ENCODE measurements at places on chromosomes 5 and 9. TPM values are rescaled to one million over a fixed set of nuclear protein-coding genes. Genes with fewer than 3 reads are reported as not detected.
A peak's percentile ranks its signal among the peaks of the same experiment; 100 is the strongest.

OR13C8 gene
- not detected for total RNA-seq

GRCh38 chr5:140228364-140228837, 53.4 kb downstream of the CYSTM1 start:
- no peak overlapping the region for H3K27ac ChIP-seq
- DNase-seq: no peak

LCN12 gene
- total RNA-seq: 2.1 TPM

BTNL9 gene
- total RNA-seq: 0.09 TPM

GRCh38 chr9:6226696-6227095, 11.1 kb downstream of the IL33 start:
- H3K27me3 ChIP-seq: peaks cover 14% of the 10 kb centered on the region
- no peaks in the 10 kb centered on the region for H3K36me3 ChIP-seq
- no peak for DNase-seq

SOHLH1 gene
- not detected for total RNA-seq

- H3K27me3 ChIP-seq: peaks cover 26% of the 10 kb centered on the region
- no peak overlapping the region for H3K4me3 ChIP-seq
- H3K4me1 ChIP-seq: no peaks in the 10 kb centered on the region
- no peaks in the 10 kb centered on the region for H3K36me3 ChIP-seq
- H3K27ac ChIP-seq: no peak overlapping the region
- no peak for DNase-seq
These were observed 66.3 kb downstream of the C9orf50 start for GRCh38 chr9:129554649-129555048.

DNA sequence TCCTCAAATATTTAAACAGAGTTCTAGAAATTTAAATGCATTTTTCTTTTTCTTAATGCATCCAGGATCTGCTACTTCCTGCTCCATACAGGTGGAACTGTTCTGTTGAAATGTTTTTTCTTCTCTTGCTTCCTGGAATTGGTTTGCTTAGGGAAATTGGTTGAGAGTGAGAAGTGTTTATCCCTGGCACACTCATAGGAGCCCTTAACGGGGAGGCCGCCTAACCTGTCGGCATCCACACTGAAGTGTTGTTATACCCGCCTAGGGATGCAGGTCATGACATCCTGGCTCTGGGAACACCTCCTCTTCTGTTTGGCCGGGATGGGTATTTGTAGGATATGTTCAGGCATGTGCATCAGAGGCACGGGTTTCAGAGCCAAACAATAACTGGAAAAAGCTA, 239.7 kb downstream of the GADD45G start:
- no peak overlapping the region for H3K4me3 ChIP-seq
- peaks cover 14% of the 10 kb centered on the region for H3K27me3 ChIP-seq
- no peak for DNase-seq

DNA sequence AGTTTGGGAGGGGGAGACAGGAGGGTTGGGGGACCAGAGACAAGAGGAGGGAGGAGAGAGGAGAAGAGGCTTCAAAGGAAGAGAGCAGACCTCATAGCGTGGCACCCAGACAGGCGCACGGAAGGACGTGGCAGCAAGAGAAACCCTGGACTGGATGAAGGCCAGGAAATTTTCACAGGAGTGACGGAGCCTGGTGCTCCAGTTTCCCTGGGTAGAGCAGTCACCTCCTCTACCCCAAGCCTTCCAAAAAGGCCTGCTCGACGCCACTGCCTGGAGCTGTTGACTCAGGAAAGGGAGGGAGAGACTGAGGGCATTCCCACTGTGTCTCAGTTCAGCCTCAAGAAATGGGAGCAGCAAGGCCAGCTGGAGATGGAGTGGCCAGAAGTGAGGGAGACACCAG, 19.3 kb downstream of the AK8 start:
- peaks cover 1% of the 10 kb centered on the region for H3K27me3 ChIP-seq
- no peak for DNase-seq
- H3K27ac ChIP-seq: no peak overlapping the region

DNA sequence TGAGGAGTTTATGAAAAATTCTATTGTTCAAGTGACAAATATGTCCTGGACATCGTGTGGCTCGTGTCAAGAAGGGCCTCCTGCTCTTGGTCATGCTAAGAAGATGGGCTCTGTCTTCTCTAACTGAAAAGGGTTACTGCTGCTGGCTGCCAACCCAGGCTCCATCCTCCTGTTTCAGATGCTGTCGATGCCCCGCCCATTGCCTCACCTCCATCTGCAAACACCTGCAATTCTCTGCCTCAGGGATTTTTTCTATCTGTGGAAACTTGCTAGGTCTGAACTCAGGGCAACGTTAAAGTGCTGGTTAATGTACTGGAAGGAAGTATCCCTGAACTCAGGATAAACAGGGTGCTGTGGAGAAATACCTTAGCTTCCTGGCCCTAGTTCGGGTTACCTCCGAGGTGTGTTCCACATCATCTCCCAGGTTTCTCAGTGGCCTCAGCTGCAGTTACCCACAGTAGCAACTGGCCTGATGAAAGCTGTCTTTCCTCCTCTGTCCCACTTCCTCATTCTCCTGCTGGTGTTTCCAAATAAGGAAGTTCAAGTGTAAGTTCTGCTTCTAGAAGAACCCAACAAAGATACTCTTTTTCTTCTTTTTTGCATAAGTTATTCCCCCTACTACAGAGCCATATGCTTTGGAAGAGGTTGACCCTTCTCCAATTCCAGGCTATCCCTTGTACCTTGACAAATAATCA, 151.7 kb upstream of the SMIM23 start:
- no peak for DNase-seq
- no peaks in the 10 kb centered on the region for H3K36me3 ChIP-seq
- H3K4me3 ChIP-seq: no peak overlapping the region
- H3K4me1 ChIP-seq: no peaks in the 10 kb centered on the region
- H3K27me3 ChIP-seq: peaks cover 16% of the 10 kb centered on the region

GRCh38 chr5:93724791-93725190, 16.6 kb downstream of the POU5F2 start:
- DNase-seq: no peak
- no peaks in the 10 kb centered on the region for H3K36me3 ChIP-seq
- no peak overlapping the region for H3K4me3 ChIP-seq
- H3K27me3 ChIP-seq: no peaks in the 10 kb centered on the region
- no peak overlapping the region for H3K27ac ChIP-seq

DNA sequence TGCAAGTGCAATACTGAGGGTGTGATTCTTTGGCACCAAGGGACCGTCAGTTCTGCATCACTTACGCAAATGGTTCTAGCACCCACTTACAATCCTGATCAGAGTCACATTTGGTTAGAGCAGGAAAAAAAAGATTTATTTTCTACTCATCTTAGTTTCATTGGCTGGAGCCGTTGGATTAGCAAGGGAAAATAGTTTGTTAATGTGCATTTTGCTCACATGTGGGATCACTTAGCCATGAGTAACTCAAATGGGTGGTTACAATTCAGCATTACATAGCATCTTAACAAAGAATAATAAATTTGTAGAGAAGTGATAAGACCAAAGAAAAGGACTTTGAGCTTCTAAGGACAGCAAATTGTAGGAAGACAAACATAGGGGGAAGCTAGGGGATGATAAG, 216.9 kb downstream of the AUH start:
- peaks cover 68% of the 10 kb centered on the region for H3K4me1 ChIP-seq
- peaks cover 83% of the 10 kb centered on the region for H3K36me3 ChIP-seq
- H3K27ac ChIP-seq: peak overlapping the region; percentile 96
- DNase-seq: no peak
- H3K27me3 ChIP-seq: no peaks in the 10 kb centered on the region

GRCh38 chr5:88689668-88690408, 193.1 kb downstream of the MEF2C start:
- H3K27me3 ChIP-seq: peaks cover 92% of the 10 kb centered on the region
- peaks cover 7% of the 10 kb centered on the region for H3K4me1 ChIP-seq
- no peak overlapping the region for H3K4me3 ChIP-seq
- no peak for DNase-seq
- no peak overlapping the region for H3K27ac ChIP-seq
- H3K36me3 ChIP-seq: no peaks in the 10 kb centered on the region

GRCh38 chr9:4430432-4431261, 59.6 kb upstream of the SLC1A1 start:
- peaks cover 2% of the 10 kb centered on the region for H3K27me3 ChIP-seq
- no peak overlapping the region for H3K27ac ChIP-seq
- no peak for DNase-seq
- no peak overlapping the region for H3K4me3 ChIP-seq
- no peaks in the 10 kb centered on the region for H3K4me1 ChIP-seq

WDR36 gene
- 79.9 TPM for total RNA-seq

DNA sequence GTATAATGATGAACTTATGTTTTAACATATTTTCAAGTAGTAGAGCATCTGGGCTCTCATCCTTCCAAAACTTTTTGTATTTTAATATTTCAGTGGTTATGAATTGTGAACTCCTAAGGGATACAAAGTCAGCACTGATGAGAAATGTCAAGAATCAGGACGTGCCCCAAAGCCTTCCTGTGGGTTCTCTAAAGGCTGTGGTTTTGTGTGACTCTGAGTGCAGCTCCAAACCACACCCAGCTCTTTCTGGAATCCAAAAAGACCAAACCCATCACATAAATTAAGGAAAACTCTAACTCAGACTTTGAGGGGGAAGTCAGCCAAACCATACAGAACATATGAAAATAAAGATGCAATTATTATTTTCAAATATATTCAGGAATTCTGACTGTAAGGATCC, 40.8 kb upstream of the SMU1 start:
- peak overlapping the region; percentile 46 for H3K4me3 ChIP-seq
- DNase-seq: no peak
- H3K27me3 ChIP-seq: no peaks in the 10 kb centered on the region
- peaks cover 64% of the 10 kb centered on the region for H3K36me3 ChIP-seq

GRCh38 chr9:107394264-107394663, 95.3 kb downstream of the KLF4 start:
- peaks cover 1% of the 10 kb centered on the region for H3K4me1 ChIP-seq
- H3K4me3 ChIP-seq: no peak overlapping the region
- H3K27ac ChIP-seq: no peak overlapping the region
- H3K27me3 ChIP-seq: no peaks in the 10 kb centered on the region

DNA sequence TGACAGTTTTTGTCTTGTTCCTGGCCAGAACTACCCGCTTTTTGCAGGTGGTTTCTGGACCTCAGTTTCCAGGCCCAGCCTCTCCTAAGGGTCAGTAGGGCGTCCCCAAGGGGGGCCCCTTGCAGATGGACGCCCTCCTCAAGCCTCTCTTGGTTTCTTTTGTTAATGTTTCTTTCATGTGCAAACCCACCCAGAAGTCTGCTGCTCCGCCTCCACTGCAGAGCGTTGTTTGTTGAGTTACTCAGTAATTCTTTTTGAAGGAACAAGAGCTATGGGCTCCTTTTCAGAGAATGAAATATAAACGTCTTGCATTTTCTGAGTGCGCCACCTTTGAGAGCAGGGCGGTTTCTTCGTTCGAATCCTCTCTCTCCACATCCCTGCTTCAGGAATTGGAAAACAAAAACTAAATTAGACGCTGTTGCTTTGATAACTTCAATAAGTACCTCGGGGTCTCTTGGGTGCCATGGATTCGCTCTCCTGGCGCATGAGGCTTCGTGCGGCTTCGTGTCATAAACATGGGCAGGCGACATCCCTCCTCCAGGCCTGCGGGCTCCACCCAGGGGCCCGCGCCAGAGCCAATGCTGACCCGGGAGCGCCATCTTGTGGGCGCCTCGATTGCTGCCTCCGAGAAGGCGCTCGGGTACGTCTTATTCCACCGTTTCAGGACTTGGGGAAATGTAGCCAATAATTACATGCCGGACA, 38.3 kb upstream of the CKMT2 start:
- no peaks in the 10 kb centered on the region for H3K27me3 ChIP-seq
- no peak overlapping the region for H3K4me3 ChIP-seq
- no peaks in the 10 kb centered on the region for H3K36me3 ChIP-seq
- peak; percentile 73 for DNase-seq
- no peak overlapping the region for H3K27ac ChIP-seq

DNA sequence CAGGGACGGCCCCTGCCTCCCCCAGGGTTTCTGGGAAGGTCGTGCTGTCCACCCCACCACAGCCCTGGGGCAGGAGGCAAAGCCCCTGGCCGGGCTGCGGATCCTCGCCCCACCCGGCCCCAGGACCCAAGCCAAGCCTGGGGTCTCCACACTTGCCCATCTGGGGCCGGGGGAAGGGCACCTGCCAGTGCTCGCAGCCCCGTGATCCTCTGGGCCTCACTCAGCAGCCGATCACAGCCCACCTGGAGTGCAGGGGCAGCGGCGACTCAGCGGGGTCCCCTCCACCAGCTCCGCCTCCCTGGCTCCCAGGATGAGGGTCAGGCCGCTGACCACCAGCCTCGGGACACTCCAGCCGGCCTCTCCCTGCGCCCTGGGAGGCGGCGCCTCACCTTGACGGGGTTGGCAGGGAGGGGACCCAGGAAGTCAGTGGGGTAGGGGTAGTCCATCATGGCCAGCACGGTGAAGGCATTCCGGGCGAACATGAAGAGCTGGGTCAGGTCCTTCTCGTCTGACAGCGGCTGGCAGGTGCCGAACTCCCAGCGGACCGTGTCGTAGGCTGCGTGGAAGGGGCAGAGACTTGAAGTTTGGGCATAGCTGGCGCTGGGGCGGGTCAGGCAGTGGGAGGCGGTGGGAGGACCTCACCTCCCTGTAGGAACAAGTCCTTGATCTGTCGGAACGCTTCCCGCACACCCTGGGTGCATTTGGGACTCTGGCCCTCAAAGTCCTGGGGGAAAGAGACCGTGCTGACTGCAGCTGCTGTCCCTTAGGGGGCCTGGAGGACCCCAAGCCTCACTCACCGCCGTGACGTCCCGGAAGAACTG, 1.8 kb downstream of the DPP7 start:
- DNase-seq: no peak
- peak overlapping the region; percentile 52 for H3K27ac ChIP-seq
- H3K36me3 ChIP-seq: peaks cover 22% of the 10 kb centered on the region
- H3K27me3 ChIP-seq: no peaks in the 10 kb centered on the region
- peak overlapping the region; percentile 74 for H3K4me3 ChIP-seq

GRCh38 chr9:72589667-72590521, 68.5 kb downstream of the TMC1 start:
- no peak for DNase-seq
- H3K27me3 ChIP-seq: peaks cover 5% of the 10 kb centered on the region
- H3K4me1 ChIP-seq: peaks cover 48% of the 10 kb centered on the region
- H3K4me3 ChIP-seq: peak overlapping the region; percentile 49
- peak overlapping the region; percentile 82 for H3K27ac ChIP-seq
- no peaks in the 10 kb centered on the region for H3K36me3 ChIP-seq

GRCh38 chr5:2674456-2674855, 77.0 kb downstream of the IRX2 start:
- H3K27ac ChIP-seq: no peak overlapping the region
- no peaks in the 10 kb centered on the region for H3K27me3 ChIP-seq
- no peak for DNase-seq
- no peaks in the 10 kb centered on the region for H3K36me3 ChIP-seq

GRCh38 chr5:79872291-79872690, 118.8 kb downstream of the MTX3 start:
- H3K27me3 ChIP-seq: peaks cover 6% of the 10 kb centered on the region
- H3K4me3 ChIP-seq: no peak overlapping the region
- no peaks in the 10 kb centered on the region for H3K36me3 ChIP-seq

RNF183 gene
- not detected for total RNA-seq

GRCh38 chr5:96940586-96940985, 4.7 kb downstream of the LNPEP start:
- no peak for DNase-seq
- H3K4me1 ChIP-seq: peaks cover 51% of the 10 kb centered on the region
- no peaks in the 10 kb centered on the region for H3K27me3 ChIP-seq
- H3K4me3 ChIP-seq: no peak overlapping the region
- peaks cover 46% of the 10 kb centered on the region for H3K36me3 ChIP-seq

- no peak overlapping the region for H3K27ac ChIP-seq
- no peak for DNase-seq
- no peaks in the 10 kb centered on the region for H3K36me3 ChIP-seq
- no peak overlapping the region for H3K4me3 ChIP-seq
These were observed 92.9 kb upstream of the CLINT1 start for GRCh38 chr5:157951673-157952373.

- peaks cover 12% of the 10 kb centered on the region for H3K27me3 ChIP-seq
- H3K4me3 ChIP-seq: no peak overlapping the region
- no peaks in the 10 kb centered on the region for H3K4me1 ChIP-seq
- DNase-seq: no peak
- H3K27ac ChIP-seq: no peak overlapping the region
These were observed 19.1 kb downstream of the LHX3 start for GRCh38 chr9:136185596-136186366.
